ENCODE measurements at places on chromosomes 2 and 18.

DNA sequence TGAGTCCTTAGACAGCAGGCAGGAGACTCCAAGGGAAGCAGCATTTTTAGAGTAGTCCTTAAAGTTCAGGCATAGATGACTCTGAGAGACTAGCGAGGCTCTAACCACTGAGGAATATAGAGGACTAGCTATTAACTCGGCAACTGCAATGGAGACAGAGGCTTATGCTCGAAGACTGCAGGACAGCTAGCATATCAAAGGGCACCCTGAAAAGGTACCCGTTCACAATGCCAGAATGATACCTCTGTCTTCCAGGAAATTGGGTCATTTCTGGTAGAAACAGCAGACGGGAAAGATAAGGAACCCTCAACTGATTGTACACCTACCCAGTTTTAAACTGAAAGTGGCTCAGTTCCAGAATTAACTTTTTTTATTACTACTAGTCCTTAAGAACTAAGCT lies 1204.0 kb upstream of the ZEB2 start:
- DNase-seq = no peak

GRCh38 chr2:238240757-238241711 lies 1.2 kb upstream of the HES6 start:
- DNase-seq = peak; percentile 91

GRCh38 chr2:196427986-196428634 lies 211.4 kb upstream of the CCDC150 start:
- DNase-seq = no peak

DNA sequence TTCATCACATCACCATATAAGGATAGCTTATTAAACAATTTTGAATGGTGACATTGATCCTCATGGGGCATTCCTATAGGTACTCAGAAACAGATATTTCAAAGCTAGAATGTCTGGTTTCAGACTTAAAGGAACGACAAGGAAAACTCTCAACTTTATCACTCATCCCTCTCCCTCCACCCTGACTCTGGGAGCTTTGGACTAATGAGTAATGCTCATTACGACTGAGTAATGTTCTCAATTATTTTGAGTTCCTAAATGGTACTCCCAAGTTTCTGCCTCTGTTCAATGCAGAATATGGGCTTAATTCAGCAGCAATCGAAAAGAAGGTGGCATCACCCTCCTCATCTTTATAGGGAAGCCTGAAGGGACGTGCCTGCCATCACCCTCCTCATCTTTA lies 43.4 kb downstream of the RFX8 start:
- DNase-seq = no peak

GRCh38 chr18:30280861-30281470 lies 761.6 kb downstream of the DSC3 start:
- DNase-seq = peak; percentile 63

DNA sequence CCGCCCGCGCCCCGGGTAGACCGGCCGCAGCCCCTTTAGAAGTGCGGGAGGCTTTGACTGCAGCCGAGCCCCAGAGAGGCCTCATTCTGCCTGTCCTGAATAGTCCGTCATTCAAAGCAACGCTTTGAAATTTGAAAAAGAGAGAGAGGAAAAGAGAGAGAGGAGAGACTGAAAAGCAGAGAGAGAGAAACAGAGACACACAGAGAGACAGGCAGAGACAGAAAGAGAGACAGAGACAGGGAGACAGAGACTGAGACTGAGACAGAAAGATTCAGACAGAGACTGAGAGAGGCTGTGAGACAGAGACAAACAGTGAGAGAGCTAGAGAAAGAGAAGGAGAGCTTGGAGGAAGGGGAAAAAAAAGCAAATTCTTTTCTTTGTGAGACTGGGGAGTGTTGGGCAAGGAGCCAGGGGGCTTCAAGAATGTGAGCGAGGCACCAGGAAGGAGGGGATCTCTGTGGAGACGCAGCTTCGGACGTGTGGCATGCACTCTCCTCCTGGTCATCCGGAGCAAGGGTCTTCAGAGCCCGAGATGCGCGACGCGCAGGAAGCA lies 73.1 kb downstream of the MYCN start:
- DNase-seq = peak; percentile 86

GRCh38 chr18:7878265-7879211 lies 311.4 kb downstream of the PTPRM start:
- DNase-seq = no peak

- no peak for DNase-seq
Measured at GRCh38 chr2:119586085-119586484, 41.8 kb downstream of the CFAP221 start.

- DNase-seq = peak; percentile 28
Measured at GRCh38 chr2:147351784-147352183, 493.0 kb upstream of the ACVR2A start.

- DNase-seq = no peak
Measured at GRCh38 chr2:197596766-197597165, 78.6 kb downstream of the RFTN2 start.

- no peak for DNase-seq
Measured at GRCh38 chr18:28607991-28608390, 431.1 kb upstream of the CDH2 start.

- no peak for DNase-seq
Measured at GRCh38 chr18:70293166-70293565, 4.3 kb downstream of the SOCS6 start.

DNA sequence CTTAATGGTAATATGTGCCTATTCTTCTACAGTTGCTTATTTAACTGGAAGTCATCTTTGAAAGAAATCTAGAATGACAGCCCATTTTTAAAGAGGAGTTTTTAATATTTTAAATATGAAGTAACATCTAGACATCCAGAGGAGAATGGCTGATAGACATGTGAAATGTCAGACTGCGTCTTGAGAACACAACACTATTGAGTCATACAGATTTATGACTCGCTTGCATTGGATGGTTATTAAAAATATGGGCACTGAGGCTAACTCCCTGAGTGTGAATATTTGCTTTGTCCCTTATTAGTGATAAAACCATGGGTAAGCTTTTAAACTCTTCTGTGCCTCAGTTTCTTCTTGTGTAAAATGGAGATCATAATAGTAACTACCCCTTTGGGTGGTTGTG lies 22.9 kb downstream of the TDRD15 start:
- no peak for DNase-seq

DNA sequence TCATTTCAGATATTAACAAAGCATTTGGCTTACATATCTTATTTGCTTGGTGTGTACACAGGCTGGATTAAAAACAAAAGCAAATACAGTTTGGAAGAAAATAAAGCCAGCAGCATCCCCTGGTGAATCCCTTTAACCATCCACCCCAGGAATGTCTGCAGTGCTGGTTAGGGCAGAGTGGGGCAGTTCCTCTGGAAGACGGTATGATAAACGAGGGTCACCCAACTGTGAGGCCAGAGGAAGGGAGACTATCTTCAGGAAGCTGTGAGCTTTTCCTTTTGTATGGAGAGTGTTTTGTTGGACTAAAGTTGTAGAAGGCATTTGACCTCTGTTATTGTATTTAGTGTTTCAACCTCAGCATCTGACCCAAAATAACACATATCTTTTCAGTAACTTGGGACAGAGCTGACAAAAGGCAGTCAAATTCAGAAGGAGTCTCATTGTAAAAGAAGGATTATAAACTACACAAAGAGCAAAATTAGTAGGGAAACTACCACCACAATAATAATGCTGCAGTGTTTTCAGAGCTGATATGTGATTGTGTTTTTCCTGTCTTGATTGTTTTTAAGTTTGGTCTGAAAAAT lies 159.1 kb downstream of the FMNL2 start:
- DNase-seq = no peak

- no peak for DNase-seq
Measured at GRCh38 chr2:128090575-128090944, 440 bp upstream of the UGGT1 start.

DNA sequence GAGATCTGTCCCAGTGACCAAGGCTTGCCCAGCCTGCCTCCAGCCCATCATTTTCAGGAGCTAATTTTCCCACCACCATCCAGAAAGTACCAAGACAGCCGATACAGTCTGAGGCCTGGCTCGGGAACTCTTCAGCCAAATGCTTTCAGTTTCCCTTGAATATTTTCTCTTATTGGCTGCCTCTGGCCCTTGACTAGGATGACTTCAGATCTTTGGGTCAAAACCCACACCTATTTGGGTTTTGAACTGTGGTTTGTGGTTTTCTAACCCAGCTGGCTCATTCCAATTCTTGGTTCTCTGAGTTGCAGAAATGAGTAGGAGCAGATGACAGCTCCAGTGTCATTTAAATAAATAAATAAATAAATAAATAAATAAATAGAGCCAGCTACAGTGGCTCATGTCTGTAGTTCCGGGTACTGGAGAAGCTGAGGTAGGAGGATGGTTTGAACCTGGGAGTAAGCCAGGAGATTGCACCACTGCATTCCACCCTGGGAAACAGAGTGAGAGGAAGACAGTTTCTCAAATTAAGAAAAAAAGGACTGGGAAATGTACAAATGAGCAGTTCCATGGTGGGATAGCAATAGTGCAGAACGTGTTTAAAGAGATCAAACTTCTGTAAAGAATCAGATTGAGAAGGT lies 465.0 kb upstream of the SOX11 start:
- DNase-seq = no peak

DNA sequence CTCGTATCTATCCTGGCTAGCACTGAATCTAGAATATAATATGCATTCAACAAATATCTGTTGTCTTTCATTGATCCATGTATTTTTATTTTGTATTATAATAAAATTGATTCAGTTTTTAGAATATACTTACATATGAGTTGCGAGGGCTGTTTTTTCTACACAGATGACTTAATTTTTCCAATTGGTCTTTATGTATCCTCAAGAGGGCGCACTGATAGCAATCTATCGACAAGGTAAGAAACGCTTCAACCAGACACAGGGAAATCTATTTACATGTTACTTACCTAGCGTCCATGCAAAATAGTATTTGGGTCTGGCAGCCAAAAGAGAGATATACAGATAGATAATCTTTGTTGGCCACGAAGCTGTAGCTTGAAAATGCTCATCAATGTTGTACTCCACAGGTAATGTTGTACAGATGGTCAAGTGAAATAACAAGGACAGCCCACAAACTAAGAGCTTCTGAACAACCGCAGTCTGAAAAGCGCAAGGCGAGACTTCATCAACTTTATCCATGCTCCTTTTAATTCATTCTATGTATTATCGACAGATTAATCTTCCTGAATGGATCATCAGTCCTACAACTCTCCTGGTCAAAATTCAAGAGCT lies 35.5 kb upstream of the KIDINS220 start:
- peak; percentile 26 for DNase-seq

DNA sequence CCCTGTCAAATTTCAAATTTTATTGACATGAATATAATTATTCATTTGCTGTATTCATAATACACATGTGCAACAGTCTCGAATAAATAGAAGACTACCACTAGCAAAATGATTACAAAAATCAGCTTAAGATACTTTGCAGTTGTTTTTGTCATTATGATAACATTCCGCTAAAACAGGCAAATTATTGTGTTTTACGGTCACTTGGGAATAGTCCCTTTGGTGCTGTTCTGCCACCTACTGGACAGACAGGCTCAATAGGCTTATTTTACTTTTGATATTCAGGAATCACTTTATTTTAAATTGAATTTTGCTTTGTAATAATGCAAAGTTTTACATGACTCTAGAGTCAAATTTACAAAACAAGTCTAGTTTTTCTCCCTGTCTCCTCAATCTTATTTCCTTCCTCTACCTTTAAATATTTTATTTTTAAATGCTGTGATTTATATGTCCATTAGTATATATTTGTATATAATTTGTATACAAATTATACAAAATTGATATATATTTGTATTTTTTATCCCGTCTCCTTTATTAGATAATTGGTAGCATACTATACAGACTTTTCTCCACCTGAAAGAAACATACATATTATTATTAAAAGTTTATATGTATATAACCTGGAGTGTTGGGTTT lies 456.3 kb downstream of the DLGAP1 start:
- no peak for DNase-seq

DNA sequence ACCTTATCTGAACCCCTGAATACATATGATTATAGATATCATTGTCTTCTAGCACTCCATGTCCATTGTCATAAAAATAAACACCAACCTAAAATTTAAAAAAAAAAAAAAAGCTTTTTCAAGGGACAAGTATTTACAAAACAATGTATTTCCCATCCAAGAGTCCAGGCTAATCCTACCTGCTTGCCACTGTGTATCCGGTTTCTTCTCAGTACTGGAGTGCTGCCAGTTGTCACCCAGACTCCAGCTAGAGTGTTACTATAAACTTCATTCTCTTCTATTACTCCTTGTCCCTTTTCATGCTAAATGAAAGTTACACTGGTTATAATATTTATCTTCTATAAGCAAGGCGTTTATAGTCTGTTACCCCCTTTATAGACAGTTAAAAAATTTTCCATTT lies 35.8 kb downstream of the MSH6 start:
- no peak for DNase-seq

DNA sequence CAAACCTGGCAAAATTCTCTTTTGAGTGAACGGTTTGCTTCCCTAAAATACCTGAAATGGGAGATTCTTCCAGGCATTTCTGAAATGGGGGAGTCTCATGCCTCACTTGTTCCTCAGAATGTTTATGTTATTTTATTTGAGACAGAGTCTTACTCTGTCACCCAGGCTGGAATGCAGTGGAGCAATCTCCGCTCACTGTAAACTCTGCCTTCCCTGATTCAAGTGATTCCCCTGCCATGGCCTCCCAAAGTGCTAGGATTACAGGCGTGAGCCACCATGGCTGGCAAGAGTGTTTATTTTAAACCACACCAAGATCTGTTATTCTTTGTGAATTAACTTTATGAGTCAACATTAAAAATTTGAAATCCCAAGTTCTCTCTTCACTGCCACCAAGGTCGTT lies 6.4 kb upstream of the FHL2 start:
- DNase-seq = no peak

GRCh38 chr2:55846426-55846825 lies 77.2 kb downstream of the EFEMP1 start:
- no peak for DNase-seq

GRCh38 chr18:70331456-70332097 lies 42.7 kb downstream of the SOCS6 start:
- no peak for DNase-seq

GRCh38 chr2:239379641-239380170 lies 21.1 kb downstream of the HDAC4 start:
- no peak for DNase-seq

DNA sequence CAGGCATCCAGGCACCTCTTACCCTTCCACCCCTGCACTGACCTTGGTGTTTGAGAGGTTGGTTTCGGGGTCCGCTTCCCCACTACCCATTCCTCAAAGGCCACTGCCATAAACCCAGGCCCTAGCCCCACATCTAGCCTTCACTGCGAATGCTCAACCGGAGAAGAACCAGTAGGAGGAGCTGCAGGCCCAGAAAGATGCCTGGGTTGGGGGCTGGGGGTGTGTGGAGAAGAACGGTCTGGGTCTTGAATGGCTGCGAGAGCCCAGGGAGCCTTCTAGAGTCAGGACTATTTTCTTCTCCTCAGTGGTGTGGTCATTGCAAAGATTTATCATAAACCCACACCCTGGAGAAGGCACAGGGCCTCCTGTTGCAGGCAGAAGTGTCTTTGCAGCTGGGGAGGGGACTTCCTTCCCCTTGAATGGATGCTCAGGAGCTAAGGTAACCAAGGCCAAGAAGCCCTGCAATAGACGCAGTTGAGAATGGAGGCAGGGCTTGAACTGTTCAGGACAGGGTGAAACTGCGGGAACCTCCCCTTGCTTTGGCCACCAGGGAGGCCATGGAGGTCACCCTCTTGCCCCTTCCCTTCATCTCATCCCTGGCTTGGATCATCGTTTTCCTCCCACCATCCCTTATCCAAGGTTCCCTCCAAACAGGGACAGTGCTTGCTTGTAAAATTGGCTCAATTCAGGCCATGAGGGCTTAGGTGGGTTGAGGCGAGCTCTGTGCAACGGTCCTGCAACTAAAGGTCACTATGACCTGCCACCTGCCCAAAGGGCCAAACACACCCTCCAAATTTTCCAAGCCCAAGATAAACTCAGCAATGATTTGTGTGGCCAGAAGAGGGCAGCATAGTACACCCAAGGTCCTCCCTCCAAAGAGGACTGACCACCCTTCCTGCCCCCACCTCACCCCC lies 20.9 kb downstream of the THNSL2 start:
- peak; percentile 81 for DNase-seq

Measured in retina (tissue), 1 donor.